Stimulated activated CD8-positive, alpha-beta memory T cell treated with anti-CD3 and anti-CD28 coated beads, Interleukin-4, amount 100 ng/mL, for 4 hours (primary cell): ENCODE measurements at places on chromosomes 7 and 10.

DNA sequence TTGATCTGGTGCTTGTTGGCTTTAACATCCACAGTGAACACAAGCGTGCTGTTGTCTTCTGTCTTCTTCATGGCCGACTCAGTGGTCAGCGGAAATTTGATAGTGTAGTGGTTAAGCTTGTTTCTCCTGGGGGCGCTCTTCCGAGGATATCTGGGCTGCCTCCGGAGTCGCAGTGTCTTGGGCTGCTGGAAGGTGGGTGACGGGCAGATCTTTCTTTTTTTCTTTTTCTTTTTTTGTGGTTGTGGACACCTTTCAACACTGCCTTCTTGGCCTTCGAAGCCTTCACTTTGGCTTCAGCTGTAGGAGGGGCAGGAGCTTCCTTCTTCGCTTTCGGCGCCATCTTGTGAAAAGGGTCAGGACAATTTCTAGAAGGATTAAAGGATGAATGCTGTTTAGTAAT is 23.8 kb upstream of the RPA3 start:
- DNase-seq, result no peak

- DNase-seq, result no peak
Measured at GRCh38 chr7:22426463-22427094, 69.6 kb upstream of the RAPGEF5 start.

DNA sequence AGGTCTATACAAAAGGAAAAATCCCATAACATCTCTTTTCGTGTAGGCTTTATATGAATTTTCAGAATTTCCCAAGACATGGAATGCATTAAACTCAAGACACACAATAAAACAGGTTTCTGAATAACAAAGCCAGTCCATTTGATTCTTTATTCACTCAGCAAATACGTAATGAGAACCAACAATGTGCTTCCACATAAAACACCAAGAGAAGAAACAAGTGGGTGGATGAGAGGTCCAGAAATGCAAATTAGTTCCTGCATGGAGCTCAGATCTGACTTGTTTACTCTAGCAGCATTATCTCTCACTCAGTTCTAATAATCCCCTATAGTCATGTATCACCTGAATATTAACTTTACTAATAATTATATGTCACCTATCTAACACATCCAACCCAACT is 249.5 kb downstream of the LRRTM3 start:
- DNase-seq, result no peak

DNA sequence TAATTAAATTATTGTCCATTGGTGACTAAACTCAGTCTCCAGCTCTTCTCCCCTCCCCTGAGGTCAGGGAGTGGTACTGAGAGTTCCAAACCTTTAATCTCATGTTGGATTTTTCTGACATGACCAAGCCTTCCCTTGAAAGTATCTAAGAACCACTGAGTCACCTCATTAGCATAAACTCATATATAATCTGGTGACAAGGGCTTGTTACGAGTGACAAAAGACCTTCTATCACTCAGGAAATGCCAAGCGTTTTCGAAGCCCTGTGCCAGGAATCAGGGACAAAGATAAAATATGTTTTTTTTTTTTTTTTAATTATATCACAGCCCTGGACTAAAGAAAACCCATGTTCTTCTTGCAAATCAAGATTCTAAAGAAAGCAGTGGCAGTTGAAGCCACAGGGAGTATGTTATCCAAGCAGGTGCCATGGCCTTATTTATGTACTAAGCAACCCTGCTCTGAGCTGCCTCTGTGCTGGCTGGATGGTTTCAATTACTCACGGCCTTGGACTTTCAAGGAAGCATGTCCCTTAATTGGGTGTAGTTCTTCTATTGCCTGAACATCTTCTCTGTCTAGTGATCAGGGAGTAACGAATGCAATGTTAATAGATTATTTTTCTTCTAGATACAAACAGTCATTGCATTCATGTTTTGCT is 169.0 kb upstream of the PRKCQ start:
- DNase-seq, result no peak

DNA sequence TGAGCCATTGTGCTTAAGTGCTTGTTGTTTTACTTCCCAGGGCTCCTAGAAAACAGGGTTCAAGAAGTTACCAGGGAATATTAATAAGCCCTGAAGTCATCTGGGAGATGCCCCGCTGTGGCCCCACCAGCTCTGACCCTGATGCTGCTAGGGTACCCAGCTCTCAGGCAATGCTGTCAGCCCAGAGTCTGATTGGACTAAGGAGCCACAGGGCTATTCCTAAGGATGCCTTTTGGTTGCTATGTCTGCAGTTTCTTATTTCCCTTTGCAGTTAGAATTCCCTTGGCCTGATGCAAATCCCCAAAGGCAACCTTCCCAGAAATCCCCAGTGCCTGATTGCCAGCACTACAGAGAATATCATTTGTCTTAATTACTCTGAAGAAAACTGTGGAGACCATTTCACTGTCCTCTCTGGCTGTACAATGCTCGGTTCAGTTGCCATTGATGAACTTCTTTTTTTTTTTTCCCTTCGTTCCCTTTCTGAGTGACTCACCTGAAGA is 236.7 kb upstream of the KMT2E start:
- DNase-seq, result no peak

DNA sequence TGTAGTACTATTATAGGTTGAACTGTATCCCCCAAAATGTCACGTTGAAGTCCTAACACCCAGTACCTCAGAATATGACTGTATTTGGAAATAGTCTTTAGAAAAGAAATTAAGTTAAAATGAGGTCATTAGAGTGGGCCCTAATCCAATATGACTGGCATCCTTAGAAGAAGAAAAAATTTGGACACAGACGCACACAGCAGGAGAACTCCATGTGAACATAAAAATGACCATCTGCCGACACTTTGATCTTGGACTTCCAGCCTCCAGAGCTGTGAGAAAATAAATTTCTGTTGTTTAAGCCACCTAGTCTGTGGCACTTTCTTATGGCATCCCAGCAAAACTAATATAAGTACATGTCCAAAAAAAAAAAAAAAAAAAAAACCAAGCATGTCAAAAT is 225.8 kb downstream of the PARD3 start:
- DNase-seq, result no peak

GRCh38 chr7:46744957-46745706 is 824.1 kb upstream of the IGFBP3 start:
- no peak for DNase-seq

DNA sequence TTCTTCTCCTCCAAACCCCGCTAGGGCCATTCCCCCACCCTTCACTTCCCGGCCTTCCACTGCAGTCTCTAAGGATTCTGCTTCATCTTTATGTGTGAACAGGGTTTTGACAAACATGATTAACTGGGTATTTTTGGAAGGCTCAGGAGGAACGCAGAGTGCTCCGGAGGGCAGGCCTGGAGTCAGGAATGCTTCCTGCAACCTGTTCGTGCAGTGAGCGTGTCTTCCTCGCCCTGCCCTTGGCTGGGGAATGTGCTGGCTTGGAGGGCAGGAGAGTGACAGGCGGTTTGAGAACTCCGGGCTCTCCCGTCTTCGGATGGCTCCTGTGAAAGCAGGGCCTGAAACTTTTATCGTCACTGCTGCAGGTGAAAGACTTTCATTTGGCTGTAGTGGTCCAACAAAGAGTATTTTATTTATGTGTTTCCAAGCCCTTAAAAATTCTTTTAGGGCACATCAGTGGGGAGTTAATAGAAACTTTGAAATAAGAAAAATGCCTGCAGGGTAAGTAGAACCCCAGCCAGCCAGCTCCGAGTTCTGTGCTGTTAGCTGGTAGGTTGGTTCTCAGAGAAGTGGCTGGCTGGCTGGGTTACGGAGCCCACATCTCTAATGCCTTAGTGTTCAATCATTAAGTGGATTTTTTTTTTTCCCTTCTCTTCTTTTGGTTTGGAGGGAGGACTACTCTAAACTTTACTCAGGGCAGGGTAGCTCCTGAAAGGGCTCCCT is 51.0 kb downstream of the TCF7L2 start:
- no peak for DNase-seq

GRCh38 chr10:80709866-80710265 is 172.2 kb downstream of the SH2D4B start:
- DNase-seq, result no peak

GRCh38 chr7:93923942-93924341 is 2.4 kb downstream of the GNG11 start:
- DNase-seq, result no peak
